Stimulated activated CD4-positive, alpha-beta T cell treated with anti-CD3 and anti-CD28 coated beads, Interleukin-15, amount 100 ng/mL, for 1 hour (primary cell): ENCODE measurements at places on chromosomes 11 and 22.

- DNase-seq = no peak
These were observed 130.5 kb upstream of the C11orf58 start for GRCh38 chr11:16607675-16608644.

DNA sequence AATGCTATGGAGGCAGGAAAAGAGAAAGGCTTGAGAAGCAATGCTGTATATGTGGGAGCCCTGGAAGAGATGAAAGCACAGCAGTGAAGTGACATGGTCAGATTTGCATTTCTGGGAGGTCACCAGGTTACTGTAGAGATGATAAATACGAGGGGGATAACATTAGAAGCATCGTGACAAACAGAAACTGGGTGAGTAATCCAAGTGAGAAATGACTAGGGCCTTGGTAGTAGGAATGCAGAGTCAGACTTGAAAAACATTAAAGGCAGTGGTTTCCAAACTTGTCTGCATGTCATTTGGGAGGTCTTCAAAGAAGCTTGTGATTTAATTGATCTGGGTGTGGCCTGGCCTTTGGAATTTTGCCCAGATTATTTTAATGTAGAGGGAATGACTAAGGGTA, 43.9 kb downstream of the CCDC34 start:
- no peak for DNase-seq

- no peak for DNase-seq
These were observed 4.2 kb downstream of the GAL3ST3 start for GRCh38 chr11:66044757-66045156.

GRCh38 chr11:122102426-122102825, 13.6 kb downstream of the BLID start:
- no peak for DNase-seq

GRCh38 chr11:43021466-43021865, 290.3 kb upstream of the API5 start:
- DNase-seq = no peak

DNA sequence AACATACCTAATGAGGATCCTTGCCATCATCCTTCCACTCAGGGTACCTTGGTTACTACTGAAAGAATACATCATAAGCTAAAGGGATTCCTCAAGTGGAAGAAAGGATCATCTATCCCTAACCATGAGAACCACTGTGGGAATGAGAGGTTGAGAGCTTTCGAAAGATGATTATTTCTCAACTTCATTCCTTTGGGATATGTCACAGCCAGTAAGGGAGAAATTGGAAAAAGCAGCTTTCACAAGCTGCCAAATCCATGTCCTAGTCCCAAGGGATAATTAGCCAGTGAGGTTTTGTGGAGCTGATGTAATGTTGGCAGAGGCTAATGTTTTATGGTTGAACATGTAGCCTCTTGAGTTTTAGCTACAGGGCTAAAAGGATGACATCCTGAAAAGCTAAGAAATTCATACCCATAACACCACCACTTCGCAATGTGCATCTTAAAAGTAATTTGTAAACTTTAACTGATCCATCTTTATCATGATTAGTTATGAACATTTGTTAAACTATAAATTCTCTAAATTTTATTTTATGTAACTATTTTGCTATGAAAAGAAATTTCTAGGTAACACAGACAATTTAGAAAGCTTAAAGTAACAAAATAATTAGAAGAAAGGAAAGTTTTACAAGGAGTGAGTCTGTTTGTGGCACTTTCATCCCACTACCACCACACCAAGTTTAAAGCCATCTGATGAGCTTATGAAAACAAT, 123.9 kb downstream of the MRTFA start:
- DNase-seq = no peak
